Left kidney (tissue), 8 donors: ENCODE measurements at places on chromosomes 1 and 21. TPM values are rescaled to one million over a fixed set of nuclear protein-coding genes. Genes with fewer than 3 reads are reported as not detected.

DNA sequence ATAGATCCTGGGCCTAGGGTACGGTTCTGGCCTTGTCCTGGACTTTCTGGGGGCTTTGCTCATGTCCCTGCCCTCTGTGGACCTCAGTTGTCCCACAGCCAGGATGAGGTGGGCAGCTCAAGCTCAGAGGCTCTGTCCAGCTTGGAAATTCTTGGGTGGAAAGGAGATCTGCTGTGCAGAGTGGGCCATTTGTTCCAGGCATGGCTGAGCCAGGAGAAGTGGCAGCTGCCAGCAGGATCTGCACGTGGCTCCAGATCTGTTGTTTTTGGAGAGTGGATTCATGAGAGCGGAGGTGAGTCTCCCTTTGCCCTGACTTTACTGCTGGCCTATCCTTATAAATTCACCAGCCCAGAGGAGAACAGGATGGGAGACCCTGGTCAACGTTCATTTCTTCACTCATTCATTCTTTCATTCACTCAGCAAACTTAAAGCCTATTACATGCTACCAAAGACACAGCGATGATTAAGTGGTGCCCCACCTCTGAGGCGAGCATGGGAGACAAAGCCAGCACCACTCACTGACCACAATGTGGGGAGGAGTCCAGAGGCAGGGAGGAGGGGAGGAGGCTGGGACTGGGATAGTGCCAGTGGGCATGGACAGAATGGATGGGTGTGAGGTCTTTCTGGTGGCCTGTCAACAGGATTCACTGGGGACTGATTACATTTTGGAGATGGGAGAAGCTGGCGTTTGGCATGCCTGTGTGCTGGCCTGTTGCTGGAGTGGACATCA is 205.1 kb downstream of the TRABD2B start:
- DNase-seq = no peak

- no peak for DNase-seq
Observed at GRCh38 chr21:14913638-14914037, 151.2 kb downstream of the NRIP1 start.

DNA sequence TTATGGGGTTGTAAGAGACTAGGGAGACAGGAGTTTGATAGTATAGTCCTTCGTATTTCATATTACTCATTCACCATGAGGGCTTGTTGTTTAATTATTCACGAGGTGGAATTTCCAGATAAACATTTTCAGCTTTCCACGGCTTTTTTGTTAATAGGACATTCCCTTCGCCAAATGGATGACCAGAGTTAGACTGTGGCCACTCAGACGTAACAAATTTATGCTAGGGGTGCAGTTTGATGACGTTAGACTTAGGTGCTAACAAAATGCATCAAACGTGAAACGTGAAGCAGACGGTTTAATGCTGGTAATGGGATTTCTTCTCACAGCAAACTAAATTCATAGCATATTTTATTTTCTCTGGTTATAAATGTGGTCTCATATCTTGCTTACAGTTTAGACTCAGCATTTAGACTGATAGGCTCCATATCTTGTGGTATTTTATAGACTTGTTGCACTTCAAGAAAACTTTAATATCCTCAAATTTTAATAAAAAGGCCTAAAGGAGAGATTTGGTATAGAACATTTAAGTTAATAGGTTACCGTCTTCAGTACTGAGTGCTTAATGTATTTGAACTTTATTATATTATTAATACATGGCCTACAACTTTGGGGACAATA is 2.3 kb downstream of the DHX9 start:
- DNase-seq = peak; percentile 44

GRCh38 chr1:211630236-211631081 is 45.0 kb downstream of the NEK2 start:
- no peak for DNase-seq

- DNase-seq = peak; percentile 50
Observed at GRCh38 chr1:51518033-51518585, 957 bp downstream of the EPS15 start.

- DNase-seq = no peak
Observed at GRCh38 chr21:38957575-38958322, 152.0 kb downstream of the ETS2 start.

GRCh38 chr1:42765832-42766740 is 742 bp downstream of the P3H1 start:
- DNase-seq = peak; percentile 74

The HPCA gene
- 0.57 TPM for polyA plus RNA-seq
